ENCODE measurements at places on chromosomes 11 and 22.

- H3K36me3 ChIP-seq = no peaks in the 10 kb centered on the region
- H3K27ac ChIP-seq = no peak overlapping the region
- no peak for DNase-seq
- no peaks in the 10 kb centered on the region for H3K4me1 ChIP-seq
- H3K4me3 ChIP-seq = no peak overlapping the region
Observed at GRCh38 chr11:106480581-106481190, 403.2 kb downstream of the AASDHPPT start.

GRCh38 chr11:133122256-133122655 is 410.0 kb downstream of the OPCML start:
- H3K27me3 ChIP-seq = no peaks in the 10 kb centered on the region
- H3K27ac ChIP-seq = no peak overlapping the region
- H3K4me3 ChIP-seq = no peak overlapping the region
- DNase-seq = no peak
- H3K4me1 ChIP-seq = no peaks in the 10 kb centered on the region
- H3K36me3 ChIP-seq = no peaks in the 10 kb centered on the region

DNA sequence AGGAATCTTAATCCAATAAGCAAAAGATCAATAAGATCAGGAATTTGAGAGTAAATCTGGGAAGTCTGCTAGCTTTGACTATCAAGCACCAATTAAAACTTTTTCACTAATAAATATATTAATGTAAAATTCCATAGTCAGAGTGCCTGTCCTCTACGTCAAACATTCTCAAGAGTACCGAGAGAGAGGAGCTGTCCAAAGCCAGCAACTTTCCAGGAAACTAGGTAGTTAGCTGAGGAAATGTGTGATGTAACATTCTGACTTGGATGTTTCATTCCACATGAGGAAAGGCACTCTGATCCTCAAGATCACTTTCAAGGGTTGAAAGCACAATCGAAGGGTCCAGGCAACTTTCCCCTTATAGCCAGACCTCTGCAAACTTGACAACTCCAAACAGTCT is 113.2 kb downstream of the STK33 start:
- H3K4me1 ChIP-seq = no peaks in the 10 kb centered on the region
- DNase-seq = no peak
- no peak overlapping the region for H3K27ac ChIP-seq
- no peak overlapping the region for H3K4me3 ChIP-seq

DNA sequence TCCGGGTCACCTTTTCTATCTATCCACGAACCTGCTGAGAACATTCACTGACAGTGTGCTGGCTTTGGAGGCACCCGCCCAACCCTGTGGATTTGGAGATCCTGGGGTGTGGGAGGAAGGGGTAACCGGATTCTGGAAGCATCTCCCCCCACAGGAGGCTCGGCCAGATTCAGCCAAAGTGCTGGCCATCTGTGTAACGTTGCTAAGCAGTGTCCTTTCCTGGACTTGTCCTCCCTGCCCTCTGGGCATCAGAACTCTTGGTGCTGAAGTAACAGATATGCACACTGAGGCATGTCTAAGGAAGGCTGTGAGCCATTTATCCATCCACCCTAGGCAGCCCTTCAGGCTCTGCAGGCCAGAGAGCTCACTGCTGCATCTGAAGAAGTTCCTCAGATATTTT is 85.7 kb downstream of the SNX19 start:
- DNase-seq = no peak
- no peak overlapping the region for H3K27ac ChIP-seq
- H3K4me3 ChIP-seq = no peak overlapping the region
